ENCODE measurements at places on chromosomes 2 and 18. TPM values are rescaled to one million over a fixed set of nuclear protein-coding genes. Genes with fewer than 3 reads are reported as not detected.
A peak's percentile ranks its signal among the peaks of the same experiment; 100 is the strongest.

Gene GKN1
- not detected for total RNA-seq

Gene LDLRAD4
- 27.4 TPM for total RNA-seq

Gene HSBP1L1
- 14.5 TPM for total RNA-seq

Gene KCNF1
- total RNA-seq: not detected

Gene M1AP
- not detected for total RNA-seq

Gene FBXO11
- 36.3 TPM for total RNA-seq

Gene ANKRD30B
- total RNA-seq: not detected

DNA sequence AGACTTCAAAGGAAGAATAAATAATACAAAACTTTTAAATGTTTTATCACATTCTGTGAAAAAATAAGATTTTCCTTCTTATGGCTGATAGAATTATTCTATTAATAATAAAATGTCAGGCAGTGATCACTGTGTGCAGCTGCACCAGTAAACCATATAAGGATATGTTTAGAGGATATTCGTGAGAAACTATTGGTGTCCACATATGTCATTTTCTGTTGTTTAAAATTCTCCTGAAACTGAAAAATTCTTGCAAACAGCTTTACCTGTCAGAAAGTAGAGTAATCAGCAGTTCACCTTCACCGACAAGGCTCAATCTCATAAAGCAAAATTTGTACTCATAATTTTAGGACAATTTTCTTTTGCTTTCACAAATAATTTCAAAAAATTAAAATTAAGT lies 170.1 kb upstream of the KCNH7 start:
- DNase-seq: no peak

GRCh38 chr2:132955871-132956615 lies 286.0 kb upstream of the LYPD1 start:
- DNase-seq: no peak

- DNase-seq: no peak
Measured at GRCh38 chr2:47558768-47559684, 156.1 kb downstream of the MSH2 start.

GRCh38 chr2:69943000-69943842 lies 18.2 kb downstream of the ASPRV1 start:
- DNase-seq: no peak

DNA sequence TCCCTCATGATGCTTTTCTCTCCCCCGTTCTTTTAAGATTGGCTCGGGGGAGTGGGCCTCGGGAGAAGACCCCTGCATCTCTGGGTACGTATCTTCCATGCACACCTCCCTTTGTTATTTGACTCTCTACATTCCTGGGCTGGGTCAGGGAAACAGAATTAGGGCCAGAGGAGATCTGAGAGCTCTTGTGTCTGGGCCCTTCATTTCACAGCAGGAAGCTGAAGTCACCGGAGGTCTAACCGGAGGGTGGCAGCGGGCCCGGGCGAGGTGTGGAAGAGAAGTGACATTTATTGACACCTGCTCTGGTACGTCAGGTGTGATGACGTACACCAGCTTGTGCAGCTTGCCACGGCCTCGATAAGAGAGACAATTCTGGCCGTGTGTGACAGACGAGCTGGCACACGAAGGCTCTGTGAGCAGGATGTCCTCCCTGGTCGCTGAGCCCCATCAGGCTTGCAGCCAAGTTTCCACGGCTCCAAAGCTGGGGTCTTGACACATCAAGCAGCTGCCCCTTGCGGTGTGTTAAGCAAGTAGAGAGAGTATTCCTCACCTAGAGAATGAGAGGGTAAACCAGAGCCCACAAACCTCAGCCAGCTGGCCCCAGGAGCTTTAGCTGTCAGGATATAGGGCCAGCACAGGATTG lies 30.4 kb downstream of the TOGARAM2 start:
- peak; percentile 65 for DNase-seq

- DNase-seq: no peak
Measured at GRCh38 chr2:98835831-98836385, 100.1 kb downstream of the CRACDL start.

DNA sequence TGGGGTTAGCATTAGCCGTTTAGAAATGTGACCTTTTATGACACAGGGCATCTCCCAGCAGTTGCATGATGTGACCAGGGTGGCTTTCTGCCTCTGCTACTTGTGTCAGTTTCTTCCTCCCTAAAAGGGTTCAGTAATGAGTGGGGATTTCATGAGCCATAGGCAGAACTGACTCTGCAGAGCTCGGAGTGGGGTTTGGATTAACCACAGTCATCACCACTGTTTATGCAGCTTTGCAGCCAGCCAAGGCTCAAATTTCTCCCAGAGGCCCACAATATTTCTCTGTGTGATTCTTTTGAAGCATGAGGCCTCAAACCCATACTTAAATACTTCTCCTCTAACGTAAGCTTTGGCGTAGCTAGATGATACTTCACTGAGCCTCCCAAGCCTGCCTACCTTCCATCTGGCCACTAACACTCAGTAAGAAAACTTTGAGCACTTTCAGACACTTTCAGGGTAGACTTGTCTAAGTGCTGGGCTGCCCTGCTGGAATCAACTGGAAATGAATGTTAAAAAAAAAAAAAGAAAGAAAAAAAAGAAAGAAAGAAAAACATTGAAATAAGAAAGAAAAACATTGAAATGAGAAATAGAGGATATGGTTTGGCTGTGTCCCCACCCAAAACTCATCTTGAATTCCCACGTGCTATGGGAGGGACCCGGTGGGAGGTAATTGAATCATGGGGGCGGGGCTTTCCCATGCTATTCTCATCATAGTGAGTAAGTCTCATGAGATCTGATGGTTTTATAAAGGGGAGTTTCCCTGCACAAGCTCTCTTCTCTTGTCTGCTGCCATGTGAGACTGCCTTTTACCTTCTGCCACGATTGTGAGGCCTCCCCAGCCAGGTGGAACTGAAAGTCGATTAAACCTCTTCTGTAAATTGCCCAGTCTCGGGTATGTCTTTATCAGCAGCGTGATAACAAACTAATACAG lies 11.5 kb upstream of the LAPTM4A start:
- DNase-seq: no peak

DNA sequence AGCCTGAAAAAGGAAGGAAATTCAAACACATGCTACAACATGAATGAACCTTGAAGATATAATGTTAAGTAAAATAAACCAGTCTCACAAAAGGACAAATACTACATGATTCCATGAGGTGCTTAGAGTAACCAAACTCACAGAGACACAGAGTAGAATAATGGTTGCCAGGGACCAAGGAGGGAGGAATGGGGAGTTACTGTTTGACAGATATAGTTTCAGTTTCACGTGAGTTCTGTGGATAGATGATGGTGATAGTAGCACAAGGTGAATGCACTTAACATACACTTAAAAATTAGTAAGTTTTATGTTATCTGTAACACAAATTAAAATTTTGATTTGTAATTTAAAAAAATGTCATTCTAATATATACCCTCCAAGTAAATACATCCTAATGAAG lies 106.9 kb upstream of the ACVR1C start:
- no peak for DNase-seq

- peak; percentile 20 for DNase-seq
Measured at GRCh38 chr18:35376393-35376741, 770 bp downstream of the ZNF396 start.
